ENCODE measurements at places on chromosomes 5 and 9.

GRCh38 chr5:140641716-140642115 is 2.5 kb downstream of the TMCO6 start:
- no peak for DNase-seq

DNA sequence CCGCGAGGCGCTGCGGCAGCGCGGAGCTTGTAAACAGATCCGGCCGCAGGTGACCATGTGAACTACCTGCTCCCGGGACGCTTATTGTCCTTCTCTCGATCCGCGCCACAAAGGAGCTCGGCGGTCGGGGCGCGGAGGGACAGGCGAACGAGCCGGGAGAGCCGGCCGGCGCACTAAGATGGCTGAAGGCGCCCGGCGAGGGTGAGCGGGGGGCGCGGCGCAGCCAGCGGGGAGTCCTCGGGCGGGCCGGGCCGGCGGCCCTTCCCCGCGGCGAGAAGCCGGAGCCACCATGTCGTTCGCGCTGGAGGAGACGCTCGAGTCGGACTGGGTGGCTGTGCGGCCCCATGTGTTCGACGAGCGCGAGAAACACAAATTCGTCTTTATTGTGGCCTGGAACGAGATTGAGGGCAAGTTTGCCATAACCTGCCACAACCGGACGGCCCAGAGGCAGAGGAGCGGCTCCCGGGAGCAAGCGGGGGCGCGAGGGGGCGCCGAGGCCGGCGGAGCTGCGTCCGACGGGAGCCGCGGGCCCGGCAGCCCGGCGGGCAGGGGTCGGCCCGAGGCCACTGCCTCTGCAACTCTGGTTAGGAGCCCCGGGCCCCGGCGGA is 535 bp downstream of the JMY start:
- DNase-seq = no peak

DNA sequence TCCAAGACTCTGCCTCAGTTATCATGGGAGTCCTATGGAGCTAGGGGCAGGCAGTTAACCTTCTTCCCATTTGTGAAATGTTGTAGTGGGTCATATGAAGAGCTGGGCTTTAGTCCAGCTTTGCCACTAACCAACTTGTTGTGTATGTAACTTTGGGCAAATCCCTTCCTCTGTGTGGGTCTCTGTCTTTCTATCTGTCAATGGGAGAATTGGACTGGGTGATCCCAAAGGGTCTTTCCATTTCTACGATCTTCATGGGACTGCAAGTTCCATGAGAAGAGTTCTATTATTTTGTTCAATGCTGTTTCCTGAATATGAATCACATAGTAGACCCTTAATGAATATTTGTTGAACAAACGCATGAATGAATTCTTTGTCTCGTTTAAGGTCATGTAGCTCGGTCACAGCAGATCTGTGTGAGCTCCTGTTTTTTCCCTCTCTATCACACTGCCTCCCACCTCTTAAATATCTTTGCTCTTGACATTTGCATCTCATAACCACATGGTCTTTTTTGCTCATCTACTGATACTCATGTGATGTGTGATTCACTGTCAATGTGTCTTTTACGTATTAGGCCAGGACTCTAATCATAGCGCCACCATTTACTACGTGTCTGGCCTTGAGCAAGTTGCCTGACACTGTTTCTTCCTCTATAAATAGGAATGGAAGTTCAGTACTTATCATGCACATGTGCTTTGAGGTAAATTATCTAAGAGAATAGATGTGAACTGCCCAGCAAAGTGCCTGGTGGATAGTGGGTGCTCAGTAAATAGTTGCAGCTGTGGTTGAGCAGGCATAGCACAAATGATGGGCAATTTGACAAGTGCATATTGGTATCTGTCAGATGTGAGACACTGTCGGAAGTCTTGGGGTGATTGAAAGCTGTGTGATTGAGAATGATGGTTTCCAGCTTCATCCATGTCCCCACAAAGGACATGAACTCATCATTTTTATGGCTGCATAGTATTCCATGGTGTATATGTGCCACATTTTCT is 37.4 kb downstream of the PTTG1 start:
- no peak for DNase-seq

GRCh38 chr9:108473209-108474112 is 382.3 kb downstream of the ACTL7B start:
- peak; percentile 60 for DNase-seq

DNA sequence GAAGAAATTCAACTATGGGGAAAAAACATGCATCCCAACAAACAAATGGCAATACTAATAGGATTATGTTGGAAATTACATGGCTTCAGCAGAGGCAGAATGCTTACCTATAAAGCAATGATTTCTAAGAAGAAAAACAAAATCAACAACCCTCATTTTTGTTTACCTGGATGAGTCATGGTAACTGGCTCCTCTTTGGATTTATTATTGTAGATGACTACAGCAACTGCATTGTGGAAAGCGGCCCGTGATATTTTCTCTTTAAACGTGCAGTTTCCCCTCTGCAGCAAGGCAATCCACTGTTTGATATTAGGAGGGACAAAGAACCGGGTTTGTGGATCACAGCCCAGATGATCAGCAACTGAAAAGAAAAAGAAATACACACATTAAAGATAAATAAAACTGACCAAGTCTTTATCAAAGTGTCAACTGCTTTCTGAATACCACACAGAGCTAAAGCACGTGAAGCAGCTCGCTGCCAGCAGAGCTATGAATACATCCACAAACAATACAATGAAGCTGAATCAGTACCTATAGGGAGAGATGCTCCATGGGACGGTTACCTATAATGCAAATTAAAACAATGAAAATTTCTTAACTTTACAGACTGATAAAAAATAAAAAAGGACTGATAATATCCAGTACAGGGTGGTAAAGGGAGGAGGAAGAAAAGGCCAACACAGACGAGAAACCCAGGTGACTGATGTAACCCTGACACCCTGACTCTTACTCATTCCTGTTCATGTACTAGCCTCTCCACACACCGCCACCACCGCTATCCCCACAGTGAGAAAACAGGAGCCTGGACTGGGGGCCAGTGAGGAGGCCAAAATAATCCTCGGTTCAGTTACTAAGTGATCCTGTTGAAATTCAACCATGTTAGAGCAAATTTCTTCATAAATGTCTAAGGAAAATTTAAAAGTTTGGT is 31.0 kb downstream of the RNF130 start:
- no peak for DNase-seq

DNA sequence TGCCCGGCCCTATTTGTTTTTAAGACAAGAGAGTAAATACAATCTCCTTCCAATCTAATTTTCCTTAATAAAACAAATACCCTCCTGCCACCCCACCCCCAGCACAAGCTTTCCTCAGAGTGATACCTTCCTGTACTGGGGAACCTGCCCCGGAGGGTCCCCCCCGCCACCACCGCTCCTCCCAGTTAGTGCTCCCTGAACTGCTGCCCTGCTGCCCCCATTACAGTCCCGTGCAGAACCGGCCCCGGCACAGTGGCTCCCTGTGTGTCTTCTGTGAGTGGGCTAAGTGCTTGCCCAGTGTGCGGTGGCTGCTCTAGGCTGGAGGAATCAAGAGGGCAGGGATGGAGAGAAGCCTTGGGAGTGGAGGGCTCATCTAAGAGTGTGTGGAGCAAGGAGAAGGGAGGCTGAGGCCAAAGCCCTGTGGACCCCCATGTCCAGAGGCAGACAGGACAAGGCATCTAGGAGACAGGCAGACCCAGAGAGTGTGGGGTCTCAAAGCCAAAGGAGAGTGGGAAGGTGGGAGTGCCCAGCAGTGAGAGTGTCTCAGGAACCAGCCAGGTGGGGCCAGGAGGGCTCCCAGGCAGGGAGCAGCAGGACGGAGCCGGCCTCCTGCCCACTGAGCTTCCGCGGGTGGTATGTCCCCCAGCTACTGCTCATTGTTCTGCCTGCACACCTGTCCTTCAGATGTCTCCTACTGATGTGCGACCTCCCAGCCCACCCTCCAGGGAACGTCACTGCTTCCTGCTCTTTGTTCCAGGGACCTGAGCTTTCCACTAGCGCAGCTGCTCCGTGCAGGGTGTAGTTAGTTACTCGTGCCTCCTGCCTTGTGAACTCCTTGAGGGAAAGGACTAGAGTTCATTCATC is 129.0 kb downstream of the DAB2IP start:
- DNase-seq = no peak

GRCh38 chr9:84996029-84996428 is 326.5 kb downstream of the NTRK2 start:
- DNase-seq = no peak

GRCh38 chr9:101476576-101477208 is 41.1 kb upstream of the ALDOB start:
- DNase-seq = no peak

DNA sequence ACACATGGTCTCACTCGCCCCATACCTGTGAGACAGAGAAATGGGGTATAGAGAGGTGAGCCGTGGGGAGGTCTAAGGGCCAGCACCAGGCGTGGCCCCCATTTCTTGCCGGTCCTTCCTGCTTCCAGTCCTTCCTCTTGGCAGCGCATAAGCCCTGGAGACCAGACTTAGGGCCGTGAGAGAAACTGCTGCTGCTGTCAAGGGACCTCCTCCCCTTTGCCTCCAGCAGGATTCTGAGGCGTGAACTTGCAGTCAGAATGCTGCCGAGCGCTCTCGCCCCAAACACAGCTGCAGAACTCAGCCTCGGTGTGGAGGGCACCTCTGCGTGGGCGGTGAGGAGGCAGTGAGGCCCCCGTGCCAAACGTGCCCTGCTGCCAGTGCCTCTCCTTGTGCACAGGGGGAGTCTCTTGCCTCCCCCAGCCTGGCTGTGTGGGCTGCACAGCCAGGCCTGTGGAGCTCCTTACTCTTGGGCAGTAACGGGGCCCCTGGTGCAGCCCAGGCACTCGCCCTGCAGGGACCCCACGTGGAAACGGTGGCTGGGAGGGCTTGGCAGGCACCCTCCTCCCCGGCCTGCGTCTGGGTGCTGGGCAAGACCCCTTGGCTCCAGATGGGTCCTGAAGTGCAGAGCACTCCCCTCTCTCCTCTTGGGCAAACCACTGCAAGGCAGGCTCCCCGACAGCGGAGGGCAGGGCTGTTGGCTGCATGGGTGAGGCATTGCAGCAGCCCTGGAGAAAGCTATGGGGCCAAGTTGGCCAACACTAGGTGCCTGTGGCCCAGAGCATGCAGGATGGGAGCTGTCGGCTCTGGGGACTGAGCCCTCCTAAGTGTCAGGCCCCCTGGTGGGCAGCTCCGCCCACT is 85.4 kb downstream of the RXRA start:
- DNase-seq = no peak

DNA sequence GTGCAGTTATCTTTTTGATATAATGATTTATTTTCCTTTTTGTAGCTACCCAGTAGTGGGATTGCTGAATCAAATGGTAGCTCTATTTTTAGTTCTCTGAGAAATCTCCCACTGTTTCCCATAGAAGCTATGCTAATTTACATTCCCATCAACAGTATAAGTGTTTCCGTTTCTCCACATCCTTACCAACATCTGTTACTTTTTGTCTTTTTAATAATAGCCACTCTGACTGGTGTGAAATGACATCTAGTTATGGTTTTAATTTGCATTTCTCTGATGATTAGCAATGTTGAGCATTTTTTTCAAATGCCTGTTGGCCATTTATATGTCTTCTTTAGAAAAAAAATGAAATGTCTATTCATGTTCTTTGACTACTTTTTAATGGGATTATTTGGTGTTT is 94.7 kb downstream of the SERINC5 start:
- no peak for DNase-seq

- DNase-seq = no peak
Observed at GRCh38 chr9:20242510-20243189, 379.6 kb downstream of the MLLT3 start.

GRCh38 chr5:144017119-144017518 is 153.3 kb downstream of the YIPF5 start:
- no peak for DNase-seq
